ENCODE measurements at places on chromosomes 2 and 18.

DNA sequence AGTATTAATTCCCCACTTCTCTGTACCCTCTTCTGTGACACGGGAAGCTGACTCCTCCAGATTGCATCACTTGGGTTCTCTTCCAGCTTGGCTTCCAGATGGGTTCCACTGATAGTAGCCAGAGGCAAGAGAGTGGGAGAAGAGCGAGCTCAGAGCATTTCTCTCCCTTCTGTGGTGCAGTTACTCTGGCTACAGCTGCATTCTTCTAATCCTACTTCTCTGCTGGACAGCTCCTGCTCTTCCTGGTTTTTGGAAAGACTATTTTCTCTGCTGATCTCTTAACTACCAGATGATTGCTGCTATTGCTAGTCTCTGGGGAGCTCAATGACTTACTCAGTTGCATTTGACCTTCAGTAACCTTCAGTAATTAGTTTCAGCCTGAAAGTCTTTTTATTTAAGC is 187.5 kb upstream of the MAP2 start:
- DNase-seq, result no peak

GRCh38 chr2:72562451-72563153 is 263.2 kb downstream of the EXOC6B start:
- DNase-seq, result no peak

DNA sequence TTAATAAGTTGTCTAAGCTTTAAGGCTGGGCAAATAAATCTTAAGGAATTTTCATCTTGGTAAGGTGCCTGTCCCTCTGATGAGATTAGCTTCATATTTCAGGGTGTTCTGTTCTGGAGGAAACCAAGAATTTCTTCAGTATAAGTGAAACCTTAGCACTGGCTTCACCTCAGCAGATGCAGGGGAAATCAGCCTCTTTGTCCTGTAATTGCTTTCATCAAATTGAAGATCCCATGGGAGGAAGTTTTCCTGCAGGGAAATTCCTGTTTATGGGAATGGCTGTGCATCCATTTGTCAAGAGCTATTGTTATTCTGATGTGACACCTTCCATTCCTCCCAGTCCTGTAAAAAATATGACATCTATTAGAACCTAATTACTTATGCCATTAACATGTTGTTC is 174.5 kb downstream of the PTPRM start:
- DNase-seq, result no peak

DNA sequence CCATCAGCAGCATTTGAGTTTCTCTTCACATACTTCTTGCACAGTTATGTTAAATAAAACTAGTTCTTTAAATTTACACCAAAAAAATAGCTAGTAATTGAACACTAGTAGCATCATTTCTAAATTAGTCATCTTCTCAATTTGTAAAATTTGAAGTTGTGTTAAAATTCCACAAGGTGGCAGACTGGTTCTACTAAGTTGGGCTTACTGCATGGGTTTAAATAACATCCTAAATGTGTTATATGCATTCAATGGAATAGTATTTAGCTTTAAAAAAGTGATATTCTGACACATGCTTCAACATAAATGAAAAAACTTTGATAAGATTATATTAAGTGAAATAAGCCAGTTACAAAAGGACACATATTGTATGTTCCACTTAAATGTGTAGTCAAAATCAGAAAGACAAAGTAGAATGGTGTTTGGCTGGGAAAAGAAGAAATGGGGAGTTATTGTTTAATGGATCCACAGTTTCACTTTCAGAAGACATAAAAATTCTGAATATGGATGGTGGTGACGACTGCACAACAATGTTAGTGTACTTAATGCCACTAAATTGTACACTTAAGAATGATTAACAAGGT is 28.7 kb upstream of the RPRD1A start:
- DNase-seq, result peak; percentile 68

- no peak for DNase-seq
Observed at GRCh38 chr2:29688429-29688828, 233.0 kb downstream of the ALK start.

GRCh38 chr18:56936457-56936856 is 210.4 kb upstream of the BOD1L2 start:
- DNase-seq, result no peak

DNA sequence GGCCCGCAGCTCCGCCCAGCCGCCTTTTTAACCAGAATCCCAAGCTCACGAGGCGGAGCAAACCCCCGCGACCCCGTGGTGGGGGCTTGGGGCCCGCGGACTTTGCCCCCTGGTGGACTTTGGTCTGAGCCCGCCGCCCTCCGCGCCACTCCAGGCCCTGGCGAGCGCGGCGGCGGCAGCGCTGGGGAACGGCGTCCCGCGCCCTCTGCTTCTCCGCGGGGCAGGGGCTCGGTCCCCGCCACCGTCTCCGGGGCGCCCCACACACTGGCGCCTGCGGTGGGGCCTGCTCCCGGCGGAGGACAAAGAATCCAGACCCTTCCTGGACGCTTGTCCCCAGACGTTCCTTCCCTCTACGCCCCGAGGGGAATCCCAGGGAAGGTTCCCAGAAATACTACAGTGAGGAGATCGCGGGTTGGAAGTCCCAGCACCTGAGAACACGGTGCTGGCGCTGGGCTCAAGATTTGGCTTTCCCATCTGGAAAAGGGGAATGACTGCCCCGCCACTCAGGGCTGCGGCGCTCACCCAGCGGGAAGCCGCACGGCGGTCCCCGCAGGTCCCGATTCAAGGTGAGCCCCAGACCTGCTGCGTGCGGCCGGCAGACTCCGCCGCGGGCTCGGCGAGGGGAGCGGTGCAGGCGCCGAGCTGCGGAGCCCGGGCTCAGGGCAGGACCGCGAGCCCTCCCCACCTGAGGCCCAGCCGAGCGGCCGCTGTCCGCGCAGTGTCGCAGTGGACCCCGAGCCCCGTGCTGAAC is at the start of gene HAAO:
Gene HAAO, minus strand, starts transcription at position 1 of the 751 bp plus-strand sequence. CDS start 47 bp downstream, outside the sequence.
- DNase-seq, result no peak

Measured in SW 1271 (cell line).